ENCODE measurements at places on chromosomes 16 and 17.

GRCh38 chr16:716200-716568 is 1.3 kb downstream of the METRN start:
- DNase-seq: no peak

DNA sequence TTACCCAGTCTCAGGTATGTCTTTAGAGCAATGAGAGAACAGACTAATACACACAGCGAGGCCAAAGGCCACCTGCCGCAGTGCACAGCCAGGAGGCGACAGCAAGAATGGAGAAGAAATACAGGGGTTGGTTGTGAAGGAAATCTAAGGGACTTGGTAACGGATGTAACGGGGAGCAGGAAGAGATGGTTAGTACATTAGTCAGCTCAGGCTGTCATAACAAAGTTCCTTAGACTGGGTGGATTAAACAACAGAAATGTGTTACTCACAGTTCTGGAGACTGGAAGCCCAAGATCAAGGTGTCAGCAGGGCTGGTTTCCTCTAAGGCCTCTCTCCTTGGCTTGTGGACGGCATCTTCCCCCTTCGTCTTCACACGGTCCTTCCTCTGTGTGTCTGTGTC is 47.1 kb downstream of the TVP23C start:
- DNase-seq: no peak

GRCh38 chr16:3235856-3236669 is 1.1 kb upstream of the ZNF200 start:
- DNase-seq: peak; percentile 31

DNA sequence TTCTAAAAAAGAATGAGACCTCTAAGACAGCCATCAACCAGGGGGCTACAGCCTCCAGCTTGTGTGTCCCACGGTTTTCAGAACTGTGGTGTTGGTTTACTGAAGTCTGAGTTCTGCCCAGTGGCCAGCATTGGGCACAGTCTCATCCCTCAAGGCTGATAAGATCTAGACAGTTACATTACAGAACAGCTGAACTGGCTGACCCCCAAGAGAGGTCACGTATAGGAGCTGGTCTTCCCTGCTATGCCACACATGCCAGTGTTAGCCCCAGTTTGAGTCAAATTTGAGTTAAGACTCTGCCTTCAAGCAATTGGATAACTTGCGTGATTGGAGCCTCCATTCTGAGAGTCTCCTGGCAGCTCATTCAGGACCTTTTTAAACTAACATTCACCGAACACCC is 14.8 kb upstream of the NUP93 start:
- no peak for DNase-seq

DNA sequence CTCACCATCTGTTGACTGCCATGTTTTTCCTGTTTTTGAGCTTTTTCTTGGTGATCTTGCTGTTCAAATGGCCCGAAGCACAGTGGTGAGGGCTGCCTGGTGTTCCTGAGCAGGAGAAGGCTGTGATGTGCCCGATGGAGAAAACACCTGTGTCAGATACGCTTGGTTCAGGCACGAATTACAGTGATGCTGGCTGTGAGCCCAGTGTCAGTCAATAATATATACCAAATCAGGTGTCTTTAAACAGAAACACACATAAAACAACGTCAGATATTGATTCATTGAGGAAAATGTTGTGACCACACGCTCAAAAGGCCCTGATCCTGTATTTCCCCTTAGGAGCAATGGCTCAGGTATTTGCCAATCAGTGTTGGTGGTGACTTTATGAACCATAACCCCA is 111.7 kb downstream of the SDR42E1 start:
- DNase-seq: no peak

- no peak for DNase-seq
Measured at GRCh38 chr16:88758227-88758943, 26.6 kb downstream of the PIEZO1 start.

All from hematopoietic multipotent progenitor cell treated with erythropoietin and hydrocortisone succinate and interleukin-3 and kit ligand, for 17 days (in vitro differentiated cells).